Foreskin melanocyte (primary cell): ENCODE measurements at places on chromosomes 11 and 22.

- no peak for DNase-seq
Measured at GRCh38 chr11:12170984-12171383, 60.6 kb downstream of the MICAL2 start.

DNA sequence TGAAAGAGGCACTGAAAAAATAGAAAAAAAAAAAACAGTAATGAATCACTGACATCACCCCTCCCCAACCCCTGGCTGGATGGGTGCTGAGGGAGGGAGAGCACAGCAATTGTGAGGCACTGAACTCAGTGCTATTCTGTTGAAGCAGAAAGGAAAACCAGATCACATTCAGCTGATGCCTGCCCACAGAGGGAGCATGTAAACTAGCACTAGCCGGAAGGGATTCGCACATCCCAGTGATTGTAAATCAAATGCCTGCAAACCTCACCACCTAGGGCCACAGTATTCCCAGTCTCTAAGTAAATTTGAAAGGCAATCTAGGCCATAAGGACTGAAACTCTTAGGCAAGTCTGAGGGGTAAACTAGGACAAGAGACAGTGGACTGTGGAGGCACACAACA lies 772.0 kb upstream of the CCDC179 start:
- DNase-seq = no peak

GRCh38 chr22:42304324-42304790 lies 33.9 kb upstream of the TCF20 start:
- DNase-seq = no peak

- no peak for DNase-seq
Measured at GRCh38 chr11:72292106-72292785, 48.3 kb upstream of the PHOX2A start.

DNA sequence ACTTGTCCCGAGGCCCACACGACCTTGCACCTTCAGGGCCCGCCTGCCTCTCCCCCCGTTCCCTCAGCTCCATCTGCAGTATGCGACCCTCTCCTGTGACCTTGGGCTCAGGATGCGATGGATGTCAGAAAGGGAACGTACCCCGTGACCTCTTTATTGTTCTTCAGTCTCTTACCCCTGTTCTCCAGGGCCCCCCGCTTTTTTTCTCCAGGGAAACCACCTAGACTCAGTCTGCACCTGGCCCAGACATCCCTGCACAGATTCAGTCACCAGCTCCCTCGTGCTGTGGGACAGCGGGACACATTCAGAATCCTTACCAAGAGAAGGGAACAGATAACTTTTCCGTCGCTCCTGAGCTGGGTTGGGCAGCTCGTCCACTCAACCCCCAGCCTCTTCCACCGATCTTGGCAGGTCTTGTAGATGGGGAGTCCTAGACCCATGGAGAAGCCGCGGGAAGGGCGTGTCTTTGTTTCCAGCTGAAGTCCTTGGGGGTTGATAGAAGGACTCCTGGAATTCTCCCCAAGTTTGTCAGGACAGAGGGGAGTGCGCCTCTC lies 1.4 kb upstream of the PHOX2A start:
- no peak for DNase-seq

DNA sequence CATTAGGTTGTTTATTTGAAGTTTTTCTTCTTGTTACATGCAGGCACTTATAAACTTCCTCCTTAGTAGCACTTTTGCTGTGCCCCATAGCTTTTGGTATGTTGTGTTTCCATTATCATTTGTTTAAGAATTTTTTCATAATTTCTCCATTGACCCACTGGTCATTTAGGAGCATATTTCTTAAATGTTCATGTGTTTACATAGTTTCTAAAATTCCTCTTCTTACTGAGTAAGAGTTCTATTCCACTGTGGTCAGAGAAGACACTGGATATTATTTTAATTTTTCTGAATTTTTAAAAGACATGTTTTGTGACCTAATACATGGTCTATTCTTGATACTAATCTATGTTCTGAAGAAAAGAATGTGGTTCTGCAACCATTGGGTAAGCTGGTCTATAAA lies 333.0 kb downstream of the DDX10 start:
- no peak for DNase-seq

- no peak for DNase-seq
Measured at GRCh38 chr11:107493117-107493516, 35.5 kb upstream of the CWF19L2 start.

DNA sequence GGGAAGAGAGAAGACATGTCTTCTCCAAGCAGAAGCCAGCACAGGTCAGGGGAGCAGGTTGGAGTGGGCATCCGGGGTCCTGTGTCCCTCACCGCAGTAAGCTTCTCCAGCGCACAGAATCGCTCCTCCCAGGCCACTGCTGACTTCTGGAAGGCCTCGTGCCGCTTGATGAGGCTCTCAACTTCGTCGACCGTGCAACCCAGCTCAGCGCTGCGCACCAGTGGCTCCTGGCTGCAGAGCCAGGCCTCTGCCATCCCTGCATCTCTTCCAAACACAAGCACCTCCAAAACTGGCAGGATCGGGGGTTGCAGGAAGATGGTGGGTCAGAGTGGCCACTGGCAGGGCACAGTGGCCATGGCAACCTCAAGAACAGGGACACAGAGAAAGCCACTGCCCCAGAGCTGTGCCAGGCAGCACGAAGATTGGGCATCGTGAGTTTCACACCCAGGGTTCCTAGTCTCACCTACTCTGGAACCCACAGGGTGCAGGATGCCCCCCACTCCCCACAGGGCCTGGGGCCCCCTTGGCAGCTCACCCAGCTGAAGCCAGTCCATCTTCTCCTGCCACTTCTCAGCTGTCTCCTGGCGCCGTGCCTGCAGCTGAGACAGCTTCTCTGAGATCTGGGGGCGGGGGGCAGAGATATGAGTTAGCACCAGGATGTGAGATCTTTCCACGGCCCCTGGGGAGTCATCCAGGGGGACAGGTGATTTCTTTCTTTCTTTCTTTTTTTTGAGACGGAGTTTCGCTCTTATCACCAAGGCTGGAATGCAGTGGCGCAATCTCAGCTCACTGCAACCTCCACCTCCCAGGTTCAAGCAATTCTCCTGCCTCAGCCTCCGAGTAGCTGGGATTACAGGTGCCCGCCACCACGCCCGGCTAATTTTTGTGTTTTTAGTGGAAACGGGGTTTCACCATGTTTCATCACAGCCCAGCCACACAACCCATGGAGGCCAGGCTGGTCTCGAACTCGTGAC lies 11.2 kb upstream of the RBM4B start:
- DNase-seq = no peak

GRCh38 chr22:23023294-23023693 lies 47.0 kb upstream of the GNAZ start:
- no peak for DNase-seq

DNA sequence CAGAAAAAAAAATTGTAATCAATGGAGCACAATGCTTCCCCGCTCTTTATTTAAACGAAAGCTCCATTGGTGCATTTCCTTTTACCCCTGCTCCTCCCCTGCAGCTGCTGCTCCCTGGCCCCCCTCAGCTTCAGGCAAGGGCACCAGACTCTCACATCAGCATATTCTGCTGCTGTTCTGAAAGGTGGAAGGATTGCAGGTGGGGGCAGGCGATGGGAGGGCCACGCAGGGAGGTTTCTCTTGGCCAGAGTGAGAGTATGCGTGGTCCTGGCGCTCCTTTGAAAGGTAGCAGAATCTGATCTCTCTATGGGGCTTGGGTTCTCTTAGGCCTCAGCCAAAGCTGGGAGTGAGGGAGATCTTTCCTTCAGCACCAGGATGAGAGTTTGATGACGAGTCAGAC lies 240.9 kb upstream of the CADM1 start:
- no peak for DNase-seq

- no peak for DNase-seq
Measured at GRCh38 chr11:63907808-63908530, 9.0 kb downstream of the RCOR2 start.

GRCh38 chr11:47552056-47552565 lies 821 bp downstream of the CELF1 start:
- DNase-seq = peak; percentile 13

- DNase-seq = no peak
Measured at GRCh38 chr22:25199731-25200520, at the start of gene CRYBB3. CRYBB3 (plus strand) TSS chr22:25199858; CDS start chr22:25201397, 1,539 bp downstream.

DNA sequence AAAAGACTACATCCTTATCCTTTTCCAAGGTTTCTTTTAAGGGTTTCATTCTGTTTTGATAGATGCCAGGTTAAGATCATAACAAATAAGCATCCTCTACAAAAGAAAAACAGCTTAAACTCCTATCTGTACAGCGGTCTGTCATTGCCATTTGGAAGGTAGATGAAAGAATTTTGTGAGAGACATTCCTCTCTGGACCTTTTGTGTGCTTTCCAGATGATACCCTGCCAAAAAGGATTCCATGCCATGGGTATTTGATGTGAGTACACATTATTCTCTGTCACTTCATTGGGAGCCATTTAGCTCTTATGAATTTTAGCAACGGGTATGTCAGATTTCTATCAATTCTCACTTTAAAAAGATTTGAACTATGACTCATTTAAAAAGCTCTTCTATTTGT lies 153.7 kb downstream of the GRIA4 start:
- no peak for DNase-seq

DNA sequence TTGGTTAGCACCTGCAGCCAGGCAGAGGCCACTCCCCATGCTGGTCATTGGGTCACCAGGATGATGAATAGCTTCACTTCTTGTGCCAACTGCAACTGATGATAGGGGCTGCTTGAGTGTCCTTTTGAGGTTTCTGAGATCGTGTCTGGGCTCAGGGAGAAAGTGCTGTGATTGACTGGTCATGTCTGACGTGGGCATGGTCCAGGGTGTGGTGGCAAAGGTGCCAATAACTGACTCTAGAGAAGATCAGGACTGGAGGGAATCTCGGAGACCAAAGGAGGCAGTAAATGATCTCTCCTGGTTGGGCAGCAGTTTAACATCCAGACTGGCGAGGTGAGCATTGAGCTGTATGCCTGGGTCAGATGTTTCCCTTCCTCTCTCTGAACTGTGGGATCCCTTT lies 10.0 kb upstream of the SLC22A6 start:
- no peak for DNase-seq

DNA sequence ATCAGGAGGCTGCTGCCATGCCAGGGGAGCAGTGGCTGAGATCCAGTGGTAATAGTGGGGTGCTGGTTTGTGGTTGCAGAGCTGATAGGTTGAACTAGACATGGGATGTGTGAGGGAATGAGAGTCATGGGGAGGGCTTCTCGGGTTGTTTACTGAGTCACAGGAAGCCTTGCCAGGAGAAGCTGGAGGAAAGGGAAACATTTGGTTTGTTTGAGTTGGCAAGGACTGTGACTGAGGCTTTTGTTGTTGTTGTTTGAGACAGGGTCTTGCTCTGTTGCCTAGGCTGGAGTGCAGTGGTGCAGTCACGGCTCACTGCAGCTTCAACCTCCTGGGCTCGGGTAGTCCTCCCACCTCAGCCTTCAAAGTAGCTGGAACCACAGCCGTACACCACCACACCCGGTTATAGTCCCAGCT lies 49.3 kb downstream of the CABIN1 start:
- peak; percentile 24 for DNase-seq

GRCh38 chr22:35337932-35338331 lies 38.2 kb downstream of the TOM1 start:
- DNase-seq = no peak

DNA sequence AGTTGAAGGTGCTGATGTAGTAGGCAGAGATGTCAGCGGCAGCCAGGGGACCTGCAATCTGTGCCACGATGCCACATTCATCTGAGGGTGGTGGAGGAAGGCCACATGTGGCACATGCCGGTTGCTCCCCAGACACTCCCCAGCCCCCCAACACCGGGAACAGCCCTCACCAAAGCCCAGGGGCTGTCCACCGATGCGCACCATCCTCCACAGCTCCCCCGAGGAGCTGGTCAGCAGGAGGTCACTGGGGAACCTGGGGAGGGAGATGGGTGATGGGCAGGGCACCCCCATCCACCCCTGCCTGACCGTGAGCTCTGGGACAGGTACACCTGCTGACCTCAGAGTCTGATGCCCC lies 3.5 kb downstream of the CASTOR1 start:
- DNase-seq = no peak

DNA sequence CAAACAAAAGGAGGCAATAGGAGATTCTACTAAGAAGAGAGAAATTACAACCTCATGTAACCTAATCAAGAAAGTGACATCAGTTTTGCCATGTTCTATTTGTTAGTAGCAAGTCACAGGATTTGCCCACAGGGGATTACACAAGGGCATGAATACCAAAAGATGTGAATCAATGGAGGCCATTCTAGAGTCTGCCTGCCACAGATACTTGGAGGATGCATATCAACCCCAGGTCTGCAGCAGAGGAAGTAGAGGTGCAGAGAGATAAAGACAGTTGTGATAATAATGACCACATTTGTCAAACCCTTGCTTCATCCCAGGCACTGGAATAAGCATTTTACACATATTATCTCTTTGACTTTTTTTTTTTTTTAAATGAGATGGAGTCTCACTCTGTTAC lies 2.4 kb upstream of the ASCC2 start:
- DNase-seq = peak; percentile 73

DNA sequence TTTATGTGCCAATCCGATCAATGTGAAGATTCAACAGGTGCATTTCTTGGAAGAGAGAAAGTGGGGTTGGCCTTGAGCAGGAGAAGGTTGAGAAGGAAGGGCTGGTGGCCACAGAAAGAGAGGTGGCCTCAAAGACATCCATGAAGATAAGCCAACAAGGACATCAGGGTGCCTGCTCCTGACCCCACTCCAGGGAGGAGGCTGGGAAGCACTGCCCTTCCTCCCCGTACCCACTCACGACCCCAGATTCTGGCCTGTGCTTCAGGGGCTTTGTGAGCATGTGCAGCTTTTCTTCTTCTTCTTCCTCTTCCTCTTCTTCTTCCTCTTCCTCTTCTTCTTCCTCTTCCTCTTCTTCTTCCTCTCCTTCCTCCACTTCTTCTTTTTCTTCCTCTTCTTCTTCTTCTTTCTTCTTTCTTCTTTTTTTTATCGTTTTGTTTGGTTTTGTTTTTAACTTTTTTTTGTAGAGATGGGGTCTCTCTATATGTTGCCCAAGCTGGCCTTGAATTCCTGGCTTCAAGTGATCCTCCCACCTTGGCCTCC lies 30.3 kb downstream of the DKK3 start:
- no peak for DNase-seq

DNA sequence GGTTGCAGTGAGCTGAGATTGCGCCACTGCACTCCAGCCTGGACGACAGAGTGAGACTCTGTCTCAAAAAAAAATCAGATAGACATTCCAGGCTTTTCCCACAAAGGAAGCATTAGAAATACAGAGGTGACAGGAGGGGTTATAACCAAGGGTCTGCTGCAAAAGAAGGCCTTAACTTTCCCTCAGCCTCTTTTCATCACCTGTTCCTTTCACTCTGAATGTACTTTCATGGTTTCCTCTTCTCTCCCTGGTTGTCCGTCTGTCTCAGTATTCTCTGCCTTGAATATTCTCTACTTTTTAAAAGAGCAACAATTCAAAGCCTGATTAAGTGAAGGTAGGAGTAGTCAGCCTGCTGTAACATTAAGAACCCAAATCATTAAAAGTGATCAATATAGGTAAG lies 50.2 kb downstream of the CELF1 start:
- no peak for DNase-seq

GRCh38 chr11:71935338-71935925 lies 6.6 kb downstream of the RNF121 start:
- DNase-seq = no peak

DNA sequence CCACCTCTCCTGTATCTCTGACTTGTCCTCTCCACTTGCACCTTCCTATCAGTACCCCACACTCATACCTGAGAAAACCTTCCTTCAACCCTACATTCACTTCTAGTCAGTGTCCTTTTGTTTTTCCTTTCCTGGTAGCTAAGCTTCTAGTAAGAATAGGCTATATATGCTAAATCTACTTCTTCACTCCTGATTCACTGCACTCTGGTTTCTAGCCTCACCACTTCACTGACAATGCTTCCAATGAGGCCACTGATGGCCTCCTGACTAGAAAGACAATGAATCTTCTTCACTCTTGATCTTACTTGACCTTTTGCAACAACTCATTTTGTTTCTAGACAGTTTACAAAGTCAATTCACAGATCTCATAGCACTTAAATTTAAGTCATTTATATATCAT lies 52.0 kb downstream of the RELT start:
- peak; percentile 24 for DNase-seq

- no peak for DNase-seq
Measured at GRCh38 chr11:18253778-18254338, 5.4 kb upstream of the SAA2 start.
